CD8-positive, alpha-beta T cell (primary cell): ENCODE measurements at places on chromosomes 13 and 19.

GRCh38 chr13:98999639-98999952, 21.7 kb upstream of the DOCK9 start:
- DNase-seq: no peak

DNA sequence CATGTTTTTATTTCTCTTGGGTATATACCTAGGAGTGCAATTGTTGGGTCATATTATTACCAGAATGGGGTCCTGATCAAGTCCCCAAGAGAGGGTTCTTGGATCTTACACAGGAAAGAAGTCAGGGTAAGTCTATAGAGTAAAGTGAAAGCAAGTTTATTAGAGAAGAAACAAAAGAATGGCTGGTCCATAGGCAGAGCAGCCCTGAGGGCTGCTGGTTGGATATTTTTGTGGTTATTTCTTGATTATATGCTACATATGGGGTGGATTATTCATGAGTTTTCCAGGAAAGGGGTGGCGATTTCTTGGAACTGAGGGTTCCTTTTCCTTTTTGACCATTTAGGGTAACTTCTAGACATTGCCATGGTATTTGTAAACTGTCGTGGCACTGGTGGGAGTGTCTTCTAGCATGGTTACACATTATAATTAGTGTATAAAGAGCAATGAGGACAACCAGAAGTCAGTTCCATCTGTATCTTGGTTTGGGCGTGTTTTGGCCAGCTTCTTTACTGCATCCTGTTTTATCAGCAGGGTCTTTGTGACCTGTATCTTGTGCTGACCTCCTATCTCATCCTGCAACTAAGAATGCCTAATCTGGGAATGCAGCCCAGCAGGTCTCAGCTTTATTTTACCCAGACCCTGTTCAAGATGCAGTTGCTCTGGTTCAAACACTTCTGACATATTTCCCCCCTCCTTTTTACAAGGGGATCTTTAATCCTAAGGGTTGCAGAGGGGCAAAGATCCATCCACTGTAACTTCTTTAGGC, 41.1 kb downstream of the CEACAM1 start:
- no peak for DNase-seq

DNA sequence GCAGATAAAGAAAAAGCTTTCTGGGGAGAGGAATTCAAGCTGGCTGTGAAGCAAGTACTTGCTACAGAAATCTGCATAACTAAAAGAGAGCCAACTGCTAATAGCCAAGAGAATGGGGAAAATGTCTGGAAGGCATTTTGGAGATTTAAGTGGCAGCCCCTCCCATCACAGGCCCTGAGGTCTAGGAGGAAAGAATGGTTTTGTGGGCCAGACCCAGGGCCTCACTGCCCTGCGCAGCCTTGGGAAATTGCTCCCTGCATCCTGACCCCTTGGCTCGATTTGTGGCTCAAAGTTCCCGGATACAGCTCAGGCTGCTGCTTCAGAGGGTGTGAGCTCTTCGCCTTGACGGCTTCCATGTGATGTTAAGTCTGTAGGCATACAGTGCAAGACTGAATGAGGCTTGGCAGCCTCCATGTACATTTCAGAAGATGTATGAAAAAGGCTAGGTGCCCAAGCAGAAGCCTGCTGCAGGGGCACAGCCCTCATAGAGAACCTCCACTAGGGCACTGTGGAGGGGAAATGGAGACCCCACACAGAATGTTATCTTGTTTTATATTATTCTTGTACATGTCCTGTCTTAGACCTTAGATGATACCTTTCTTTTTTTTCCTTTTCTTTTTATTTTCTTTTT, 34.4 kb downstream of the MZT1 start:
- no peak for DNase-seq

GRCh38 chr13:112683581-112683980, 6.3 kb upstream of the ATP11A start:
- DNase-seq: no peak

DNA sequence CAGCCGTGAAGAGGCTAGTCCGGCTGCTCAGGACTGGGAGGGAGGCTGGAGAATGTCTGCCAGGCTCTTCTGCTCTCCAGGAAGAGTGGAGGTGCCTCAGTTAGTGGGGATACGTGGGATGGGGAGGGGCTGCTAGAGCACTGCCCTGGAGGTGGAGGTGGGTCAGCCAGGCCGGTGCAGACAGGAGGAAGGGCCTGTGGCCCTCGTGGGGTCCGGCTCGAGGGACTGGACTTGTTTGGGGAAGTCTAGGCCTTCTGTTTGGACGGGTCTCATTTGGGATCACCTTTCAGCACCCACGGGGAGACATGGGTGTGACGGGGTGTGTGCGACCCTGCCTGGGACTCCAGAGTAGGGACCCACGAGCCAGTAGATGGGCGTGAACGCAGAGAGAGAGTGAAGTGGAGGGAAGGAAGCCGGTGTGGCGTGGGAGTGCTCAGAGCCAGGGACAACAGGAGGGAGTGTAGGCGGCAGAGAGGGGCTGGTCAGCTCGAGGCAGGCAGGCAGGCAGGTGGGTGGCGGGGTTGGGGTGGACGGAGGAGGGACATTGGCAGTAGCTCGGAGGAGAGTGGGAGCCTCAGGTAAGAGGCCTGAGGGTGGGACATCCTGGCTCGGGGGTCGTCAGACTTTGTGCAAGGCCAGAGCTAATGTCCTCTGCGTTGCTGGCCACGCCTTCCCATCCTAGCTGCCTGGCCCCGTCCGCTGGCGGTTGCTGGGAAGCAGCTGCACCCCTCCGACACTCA, 11.5 kb downstream of the EPN1 start:
- DNase-seq: no peak
